Fibroblast of skin of left biceps (primary cell): ENCODE measurements at places on chromosomes 6 and 20.
A peak's percentile ranks its signal among the peaks of the same experiment; 100 is the strongest.

DNA sequence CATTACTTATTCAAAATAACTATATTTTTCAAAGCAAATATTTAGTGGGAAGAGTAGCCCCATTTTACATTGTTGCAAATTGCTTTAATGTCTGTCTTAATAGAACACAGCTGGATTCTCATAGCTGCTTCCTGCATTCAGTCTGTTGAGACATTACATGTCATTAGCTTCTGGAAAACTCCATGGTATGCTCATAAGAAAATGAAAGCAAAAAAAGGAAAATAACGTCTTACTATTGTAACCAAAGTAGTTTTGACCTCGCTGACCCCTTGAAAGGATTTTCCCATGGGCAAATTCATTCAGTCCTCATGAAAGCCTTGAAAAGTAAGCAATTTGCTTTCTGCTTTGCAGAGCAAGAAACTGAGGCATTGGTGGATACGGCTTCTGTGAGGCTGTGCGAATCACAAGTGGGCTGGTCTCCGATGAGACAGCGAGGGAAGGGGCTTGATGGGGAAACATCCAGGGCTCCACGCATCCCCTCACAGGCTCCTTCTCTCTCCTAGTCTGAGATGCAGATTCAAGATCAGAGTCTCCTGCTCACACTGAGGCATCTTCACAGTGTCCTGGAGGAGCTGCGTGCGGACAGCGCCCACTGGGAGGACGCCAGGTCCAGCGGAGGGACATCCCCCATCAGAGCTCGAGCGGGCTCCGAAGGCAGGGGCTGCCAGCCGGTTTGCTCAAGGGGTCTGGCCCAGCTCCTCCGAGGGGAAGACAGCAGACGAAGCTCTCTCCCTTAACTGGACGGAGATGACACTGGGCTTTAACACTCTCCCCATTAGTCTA is 3.3 kb downstream of the C20orf202 start:
- no peak for DNase-seq

- peak; percentile 44 for DNase-seq
Observed at GRCh38 chr6:156791320-156791850, 14.2 kb downstream of the ARID1B start.

- DNase-seq = no peak
Observed at GRCh38 chr6:118935978-118936703, 1.2 kb upstream of the MCM9 start.

- DNase-seq = peak; percentile 95
Observed at GRCh38 chr20:43513931-43514647, 6.6 kb downstream of the L3MBTL1 start.

DNA sequence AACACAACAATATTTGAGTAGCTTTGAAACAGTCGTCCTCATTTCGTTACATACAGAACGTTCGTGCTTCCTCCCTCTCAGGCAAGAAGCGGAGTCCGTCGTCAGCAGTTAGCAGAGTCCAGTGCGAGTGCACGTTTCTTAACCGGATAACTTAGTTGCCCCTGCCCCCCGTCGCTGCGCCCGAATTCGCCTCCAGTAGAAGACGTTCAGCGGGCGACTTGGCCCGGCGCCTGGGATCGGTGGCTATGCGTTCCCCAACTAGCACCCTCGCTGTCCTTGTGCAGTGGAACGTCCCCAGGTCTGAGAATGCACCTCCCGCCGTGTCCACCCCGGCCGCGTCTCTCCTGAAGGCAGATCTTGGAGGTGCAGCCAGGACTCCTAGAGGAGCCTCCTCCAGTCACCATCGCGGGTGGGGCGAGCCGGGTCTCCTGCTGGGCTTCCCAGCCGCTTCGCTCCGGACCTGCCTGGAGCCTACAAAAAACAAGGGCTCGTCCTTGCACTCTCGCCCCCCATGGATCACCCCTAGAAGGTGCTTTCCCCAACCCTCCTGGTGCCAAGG is 910 bp upstream of the PCSK2 start:
- DNase-seq = no peak

DNA sequence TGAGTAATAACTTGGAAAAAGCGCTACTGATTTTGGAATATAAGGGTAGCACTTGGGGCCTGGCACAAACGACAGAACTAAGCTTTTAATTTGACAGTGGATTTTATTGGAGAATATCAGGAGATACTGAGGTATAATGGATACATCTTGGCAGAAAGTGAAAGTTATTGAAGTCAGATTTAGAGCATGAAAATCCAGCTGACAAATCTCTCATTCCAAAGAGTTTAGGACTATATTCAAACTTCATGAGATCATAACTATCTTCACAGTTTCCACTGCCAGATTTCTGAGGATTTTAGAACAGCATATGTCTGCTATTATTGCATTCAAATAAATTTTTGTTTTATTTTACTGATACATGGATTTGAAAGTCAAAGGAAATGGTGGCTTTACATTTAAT is 132.3 kb upstream of the THEMIS start:
- DNase-seq = no peak

DNA sequence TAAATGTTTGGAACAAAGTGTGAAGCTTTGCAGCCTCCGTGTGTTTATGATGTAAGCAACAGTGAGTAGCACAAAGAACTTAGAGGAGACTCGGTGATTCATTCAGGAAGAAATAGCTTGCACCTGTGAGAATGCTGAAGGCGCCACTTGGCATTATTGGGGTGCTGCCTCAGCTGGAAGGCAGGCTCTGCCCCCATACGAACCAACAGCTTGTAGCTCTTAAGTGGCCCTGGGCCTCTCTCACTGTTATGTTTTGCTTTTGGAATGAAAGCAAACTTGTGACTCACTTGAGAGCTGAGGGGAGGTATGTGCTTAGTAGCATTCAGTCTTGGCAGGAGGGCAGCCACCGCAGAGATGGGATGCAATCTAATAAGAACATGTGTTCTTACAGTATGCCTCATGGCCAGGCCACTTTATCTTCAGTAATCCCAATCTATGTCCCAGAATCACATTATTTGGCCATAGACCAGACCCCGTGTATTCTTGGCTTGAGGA is 310.7 kb downstream of the EYA4 start:
- DNase-seq = peak; percentile 95

- DNase-seq = peak; percentile 72
Observed at GRCh38 chr6:126672649-126673048, 332.7 kb downstream of the CENPW start.

GRCh38 chr6:160117137-160117536 is 4.5 kb upstream of the SLC22A1 start:
- no peak for DNase-seq

DNA sequence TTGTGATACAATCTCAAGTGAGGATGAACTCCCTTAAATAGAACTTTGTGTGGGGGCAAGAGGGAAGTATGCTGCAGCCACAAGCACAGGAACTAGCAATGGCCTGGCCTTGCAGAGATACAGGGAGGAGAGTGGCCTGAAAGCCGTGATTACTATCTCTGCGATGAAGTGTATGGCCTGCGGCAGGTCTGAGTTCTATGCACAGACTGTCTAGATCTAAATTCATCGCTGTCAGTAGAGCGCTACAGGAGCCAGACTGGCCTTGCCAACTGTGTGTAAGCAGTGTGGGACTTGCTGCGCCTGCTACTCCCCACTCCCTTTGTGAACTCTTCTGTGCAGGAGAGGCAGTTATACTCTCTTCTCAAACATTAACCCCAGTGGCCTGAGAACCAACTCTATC is 997.0 kb downstream of the GRIK2 start:
- DNase-seq = no peak

DNA sequence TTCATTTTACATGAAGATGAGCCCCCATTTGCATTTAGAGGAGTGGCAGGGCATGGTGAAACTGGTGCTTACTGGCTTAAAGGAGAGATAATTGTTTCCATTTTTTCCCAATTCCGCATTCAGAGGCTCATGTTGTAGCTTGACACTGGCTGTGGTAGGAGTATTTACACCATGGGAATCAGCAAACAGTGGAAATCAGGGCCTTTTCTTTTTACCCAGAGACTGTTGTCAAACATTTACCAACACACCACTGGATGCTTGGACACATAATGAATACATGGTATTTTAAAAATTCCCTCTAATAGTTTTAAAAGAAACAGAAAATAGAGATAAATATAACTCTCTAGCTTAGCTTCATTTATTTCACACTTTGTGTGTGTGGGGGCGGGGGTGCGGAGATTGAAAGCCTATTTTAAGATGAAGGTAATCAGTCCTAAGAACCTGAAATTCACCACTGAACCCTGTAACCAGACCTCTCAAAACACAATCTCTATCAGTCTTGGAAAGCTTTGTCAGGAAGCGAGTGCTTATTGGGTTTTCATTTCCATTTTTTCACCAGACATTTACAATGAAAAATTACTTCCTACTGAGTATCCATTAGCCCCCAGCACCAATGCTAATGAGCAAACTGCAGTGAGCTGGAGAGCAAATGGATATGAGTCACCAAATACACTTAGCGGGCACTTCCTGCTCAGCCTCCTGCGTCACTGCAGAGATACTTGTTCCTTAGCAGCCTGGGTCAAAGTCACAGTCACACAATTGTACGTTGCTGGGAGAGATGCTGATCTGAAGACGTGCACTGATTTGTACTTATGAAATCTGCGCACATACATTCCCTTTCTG is 532.0 kb downstream of the BCKDHB start:
- DNase-seq = peak; percentile 73

GRCh38 chr6:36657271-36657670 is 21.2 kb upstream of the CDKN1A start:
- no peak for DNase-seq

GRCh38 chr6:125927761-125928160 is 28.8 kb upstream of the HINT3 start:
- no peak for DNase-seq

DNA sequence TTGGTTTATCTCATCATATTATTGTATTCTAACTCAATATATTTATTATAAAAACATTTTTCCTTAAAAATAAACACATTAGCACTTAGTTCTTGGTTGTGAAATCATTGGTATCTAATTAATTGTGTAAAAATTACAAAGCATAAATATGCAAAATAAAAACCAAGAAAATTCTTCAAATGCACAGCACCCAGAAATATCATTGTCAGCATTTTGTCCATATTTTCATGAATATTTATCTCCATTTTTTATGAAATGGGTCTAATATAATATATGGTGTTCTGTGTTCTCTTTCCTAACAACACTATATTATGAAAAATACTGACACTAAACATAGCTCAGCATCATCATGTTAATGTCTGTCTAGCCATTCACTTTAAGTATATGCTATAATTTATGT is 877.8 kb upstream of the MAP3K7 start:
- no peak for DNase-seq
